ENCODE measurements at places on chromosomes 5 and 9.

DNA sequence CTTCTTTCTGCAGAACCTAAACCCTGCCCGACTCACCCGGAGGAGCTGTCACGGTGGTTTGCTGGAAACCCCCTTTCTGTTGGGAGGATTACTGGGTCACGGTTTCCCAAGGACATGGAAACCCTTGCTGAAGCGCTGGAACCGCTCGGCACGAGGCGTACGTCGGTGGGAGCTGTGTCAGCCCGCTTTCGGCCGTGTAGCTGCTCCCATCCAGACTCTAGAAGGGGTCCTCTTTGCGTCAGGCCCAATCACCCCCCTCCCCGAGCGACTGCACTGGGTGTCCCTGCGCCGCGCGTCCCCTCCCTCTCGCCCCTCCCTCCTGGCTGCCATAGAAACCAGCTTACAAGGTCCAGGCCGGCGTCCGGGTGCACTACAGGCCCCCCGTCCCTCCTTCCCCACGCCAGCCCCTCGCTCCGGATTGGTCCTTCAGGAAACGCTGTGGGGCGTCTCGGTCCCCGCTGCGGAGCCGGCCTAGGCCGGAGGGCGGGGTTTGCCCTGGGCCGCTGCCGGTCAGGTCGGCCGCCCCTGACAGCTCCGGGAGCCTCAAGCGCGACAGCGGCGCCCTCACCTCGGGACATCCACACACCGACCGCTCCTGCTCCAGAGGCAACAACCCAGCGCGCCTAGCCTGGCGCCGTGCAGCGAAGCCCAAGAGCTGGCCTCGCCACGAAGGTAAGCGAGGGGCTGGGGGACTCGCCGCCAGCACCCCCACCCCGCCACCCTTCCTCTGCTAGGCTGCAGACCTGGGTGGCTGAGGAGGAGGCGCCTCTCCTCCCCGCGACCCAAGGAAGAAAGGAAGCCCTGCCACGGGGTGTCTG, at the start of gene NIM1K:
TSS of gene NIM1K (plus strand) at position 486 of the 818 bp plus-strand sequence. CDS start 53,551 bp downstream, outside the sequence.
- no peak for DNase-seq

DNA sequence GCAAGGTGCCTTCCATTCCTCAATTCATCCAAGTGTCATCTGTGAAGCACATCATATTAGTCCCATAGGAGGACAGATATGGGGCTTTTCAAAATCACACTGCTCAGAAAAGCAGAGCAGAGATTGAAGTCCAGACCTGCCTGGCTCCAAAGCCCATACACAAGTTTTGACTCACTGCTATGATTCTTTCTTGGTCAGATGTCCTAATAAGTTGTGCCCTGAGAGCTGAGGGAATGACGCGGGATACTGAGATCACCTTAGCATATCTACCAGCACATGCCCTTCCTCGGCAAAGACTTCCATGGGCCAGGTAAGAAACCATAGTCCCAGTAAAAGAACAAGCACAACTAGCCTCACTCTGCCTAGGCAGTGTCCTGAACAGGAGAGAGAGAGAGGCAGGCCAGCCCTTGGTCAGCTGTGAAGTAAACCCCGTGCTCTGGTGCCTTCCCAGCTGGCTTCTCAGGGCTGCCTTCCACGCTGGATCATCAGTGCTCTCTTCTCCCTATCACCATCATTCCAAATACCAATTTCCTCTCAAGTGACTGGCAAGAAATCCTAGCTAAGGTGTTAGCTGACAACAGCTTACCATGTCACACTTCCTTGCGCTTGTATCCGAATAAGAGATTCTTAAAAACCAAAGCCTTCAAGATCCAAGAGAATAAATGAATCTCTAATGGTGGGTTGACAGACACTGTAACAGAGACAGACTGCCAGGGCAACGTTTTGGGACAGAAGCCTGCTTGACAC, 73.2 kb downstream of the SIL1 start:
- no peak for DNase-seq

- no peak for DNase-seq
Measured at GRCh38 chr5:3199962-3200755, 395.5 kb upstream of the IRX1 start.

- no peak for DNase-seq
Measured at GRCh38 chr5:165837286-165837685, 2331.9 kb downstream of the MAT2B start.

GRCh38 chr9:75451045-75451444, 362.7 kb downstream of the OSTF1 start:
- DNase-seq, result no peak

GRCh38 chr5:58582019-58582802, 664 bp upstream of the RAB3C start:
- no peak for DNase-seq

GRCh38 chr9:69331444-69331843, 6.4 kb downstream of the ENTREP1 start:
- DNase-seq, result no peak

DNA sequence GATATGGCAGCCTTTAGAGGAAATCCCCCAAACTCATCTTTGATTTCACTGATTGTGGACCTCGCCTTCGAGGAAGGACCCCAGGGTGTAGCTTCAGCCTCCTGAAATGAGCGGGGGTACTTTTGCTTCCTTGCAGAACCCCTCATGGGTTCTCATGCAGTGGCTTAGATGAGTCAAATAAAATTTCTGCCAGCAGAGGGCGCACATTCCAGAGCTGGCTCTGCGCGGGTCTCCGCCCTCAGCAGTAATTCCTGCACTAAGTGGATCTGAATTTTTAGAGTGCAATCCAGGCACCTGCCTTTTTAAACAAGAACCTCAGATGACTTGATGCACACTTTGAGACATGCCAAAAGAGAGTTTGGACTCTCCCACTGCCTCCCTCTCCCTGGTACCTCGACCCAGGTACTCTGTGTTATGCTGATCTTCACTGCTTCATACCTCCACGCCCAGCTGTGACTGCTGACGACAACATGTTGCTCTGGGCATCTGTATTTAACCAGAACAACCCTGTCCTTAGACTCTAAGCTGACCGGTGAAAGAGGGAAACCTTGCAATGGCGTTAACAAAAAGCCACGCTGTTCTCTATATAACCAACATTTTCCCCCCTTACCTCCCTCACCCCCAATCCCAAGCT, 7.3 kb downstream of the EGFLAM start:
- peak; percentile 52 for DNase-seq

GRCh38 chr9:70283848-70284247, 25.1 kb downstream of the SMC5 start:
- DNase-seq, result no peak

DNA sequence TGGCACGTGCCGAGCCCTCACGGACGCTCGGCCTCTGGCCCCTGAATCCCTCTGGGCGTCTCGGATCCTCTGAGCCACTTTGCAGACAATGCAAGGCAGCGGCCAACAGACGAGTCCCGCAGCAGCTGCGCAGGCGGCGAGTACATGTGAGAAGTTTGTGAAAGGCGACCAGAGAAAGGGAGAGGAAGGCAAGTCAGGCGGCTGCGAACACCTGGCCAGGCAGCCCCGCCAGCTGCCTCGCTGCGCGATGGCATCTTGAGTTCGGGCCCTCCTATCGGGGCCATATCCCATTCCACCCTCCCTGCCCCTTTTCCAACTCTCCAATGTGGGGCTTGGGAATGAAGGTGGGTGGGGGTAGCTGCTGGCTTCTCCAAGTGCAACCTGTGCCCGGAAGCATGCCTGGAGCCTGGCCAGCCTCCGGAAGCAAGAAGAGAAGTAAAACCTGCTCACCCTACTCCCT, 4.5 kb upstream of the POU4F3 start:
- no peak for DNase-seq

GRCh38 chr5:1352231-1353219, 7.6 kb upstream of the CLPTM1L start:
- DNase-seq, result no peak

DNA sequence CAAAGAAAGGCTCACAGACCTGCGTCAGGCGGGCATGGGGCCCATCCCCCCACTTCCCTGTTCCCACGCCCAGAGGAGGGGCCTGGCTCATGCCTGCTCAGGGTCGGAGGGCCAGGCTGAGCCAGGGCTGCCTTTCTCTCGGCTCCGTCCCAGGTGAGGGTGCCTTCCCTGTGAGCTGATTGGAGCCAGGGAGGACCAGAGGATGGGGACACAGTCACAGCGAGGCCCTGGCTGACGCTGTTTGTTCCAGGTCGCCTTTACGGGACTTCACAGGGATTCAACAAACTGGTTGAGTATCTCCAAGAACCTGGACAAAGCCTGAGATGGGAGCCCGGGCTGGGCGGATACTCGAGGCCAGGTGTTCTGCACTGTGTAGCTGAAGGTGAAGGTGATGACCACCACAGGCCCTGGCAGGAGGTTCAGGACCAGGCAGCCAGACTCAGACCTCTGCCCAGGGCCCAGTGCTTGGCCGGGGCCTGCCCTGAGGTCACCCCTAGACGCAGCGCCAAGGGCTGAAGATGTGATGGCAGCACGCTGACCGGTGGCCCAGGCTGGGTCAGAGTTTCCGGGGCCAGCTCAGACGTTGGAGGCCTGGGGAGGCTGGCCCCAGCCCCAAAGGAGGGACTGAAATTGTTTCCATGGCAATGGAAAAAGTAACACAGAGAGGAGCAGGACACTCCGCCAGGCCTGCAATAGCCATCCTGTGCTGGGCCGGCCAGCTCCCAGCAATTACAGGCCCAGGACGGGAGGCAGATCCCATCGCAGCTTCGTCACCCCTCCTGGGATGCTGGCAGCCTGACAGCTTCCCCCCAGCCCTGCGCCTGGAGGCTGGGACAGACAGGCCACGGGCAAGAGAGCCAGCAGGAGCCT, 65.3 kb upstream of the ADAMTS2 start:
- DNase-seq, result no peak

DNA sequence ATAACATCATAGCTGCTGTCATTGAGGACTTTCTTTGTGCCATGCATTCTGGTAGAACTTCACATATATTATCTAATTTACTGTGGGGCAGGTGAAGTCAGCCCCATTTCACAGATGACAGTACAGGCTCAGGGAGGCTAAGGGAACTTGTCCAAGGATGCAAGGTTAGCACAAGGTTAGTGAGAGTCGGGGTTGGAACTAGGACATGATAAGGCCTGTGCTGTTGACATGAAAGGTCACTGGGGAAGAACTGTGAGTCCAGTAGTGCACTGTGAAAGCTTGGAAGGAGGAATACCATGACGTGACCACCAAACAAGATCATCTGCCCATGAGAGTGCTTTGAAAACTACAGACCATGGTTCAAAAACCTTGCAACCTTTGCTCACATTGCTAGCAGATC, 26.7 kb downstream of the FRMPD1 start:
- no peak for DNase-seq

DNA sequence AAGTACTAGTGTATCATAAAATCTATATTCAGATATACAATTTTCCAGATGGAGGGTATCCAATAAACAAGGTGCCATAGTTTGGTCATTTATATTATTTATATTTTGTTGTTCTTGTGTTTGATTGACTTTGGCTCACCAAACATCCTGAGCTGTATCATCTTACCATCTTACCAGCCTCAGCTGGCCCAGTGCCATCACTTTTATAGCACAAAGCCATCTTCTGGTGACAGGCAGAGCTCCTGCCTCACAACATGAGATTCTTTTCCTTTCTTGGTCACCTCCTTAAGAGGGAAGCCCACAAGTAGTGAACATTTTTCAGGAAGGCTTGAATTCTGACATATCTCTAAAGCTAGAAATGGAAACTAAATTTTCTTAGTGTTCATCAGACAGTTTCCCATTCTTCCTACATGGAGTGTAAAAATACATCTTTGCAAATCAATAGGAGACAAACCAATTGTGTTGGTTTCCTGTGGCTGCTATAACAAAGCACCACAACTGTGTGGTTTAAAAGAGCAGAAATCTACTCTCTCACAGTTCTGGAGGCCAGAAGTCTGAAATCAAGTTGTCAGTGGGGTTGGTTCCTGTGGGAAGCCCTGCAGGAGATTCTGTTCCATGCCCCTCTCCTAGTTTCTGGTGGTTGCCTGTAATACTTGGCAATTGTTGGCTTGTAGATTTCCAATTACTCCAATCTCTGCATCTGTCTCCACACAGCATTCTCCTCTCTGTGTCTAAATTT, 341.8 kb downstream of the MAN2A1 start:
- DNase-seq, result no peak

DNA sequence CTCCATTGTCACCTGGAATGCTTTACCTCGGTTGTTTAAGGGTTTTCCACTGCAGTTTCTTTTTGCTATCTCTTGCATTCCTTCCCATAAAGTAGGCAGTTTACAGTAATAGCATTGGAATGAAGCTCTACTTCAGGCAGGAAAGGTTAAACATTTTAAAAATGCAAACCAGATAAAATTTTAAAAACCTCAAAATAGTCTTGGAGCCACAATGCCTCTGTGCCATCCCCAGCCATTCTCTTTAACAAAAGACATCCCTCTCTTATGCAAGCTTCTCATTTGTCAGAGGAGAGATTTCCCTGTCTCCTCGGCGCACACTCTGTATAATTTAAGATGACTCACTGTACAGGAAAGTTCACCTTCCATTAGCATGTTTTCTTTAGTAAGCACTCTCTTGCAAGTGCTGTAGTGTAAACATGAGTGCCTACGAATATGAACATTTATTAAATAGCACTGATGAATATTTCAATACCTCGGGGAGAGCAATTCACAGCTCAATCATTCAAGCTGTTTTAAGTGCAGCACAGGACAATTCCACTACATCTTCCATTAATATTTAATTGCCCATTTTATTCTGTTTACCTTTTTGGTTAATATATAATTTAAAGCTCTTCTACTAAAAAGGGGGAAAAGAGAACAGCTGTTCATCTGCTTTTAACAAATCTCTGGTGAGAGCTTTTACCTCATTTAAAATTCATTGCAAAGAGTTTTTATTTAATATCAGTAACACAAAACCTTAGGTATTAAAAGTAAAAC, 343.6 kb downstream of the SPATA31D1 start:
- DNase-seq, result peak; percentile 93

- DNase-seq, result no peak
Measured at GRCh38 chr5:61822584-61822983, 483.4 kb upstream of the KIF2A start.

DNA sequence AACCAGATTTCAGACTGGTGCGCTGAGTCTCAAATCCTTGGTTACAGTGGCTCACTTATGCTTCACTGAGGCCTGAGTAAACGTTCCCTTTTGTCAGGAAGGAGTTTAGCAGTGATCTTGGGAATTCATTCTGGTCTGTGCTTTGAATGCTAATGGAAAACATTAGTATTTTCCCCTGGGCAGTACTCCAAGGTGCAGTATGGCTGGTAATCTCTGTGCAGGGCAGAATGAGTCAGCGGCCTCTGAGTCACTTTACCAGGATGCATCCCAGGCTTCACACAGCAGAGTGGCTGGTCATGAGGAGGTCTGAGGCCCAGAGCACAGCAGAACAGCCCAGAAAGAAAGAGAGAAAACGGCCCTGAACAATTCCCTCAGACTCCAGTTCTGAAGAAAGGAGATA, 54.0 kb downstream of the PCA3 start:
- peak; percentile 95 for DNase-seq

DNA sequence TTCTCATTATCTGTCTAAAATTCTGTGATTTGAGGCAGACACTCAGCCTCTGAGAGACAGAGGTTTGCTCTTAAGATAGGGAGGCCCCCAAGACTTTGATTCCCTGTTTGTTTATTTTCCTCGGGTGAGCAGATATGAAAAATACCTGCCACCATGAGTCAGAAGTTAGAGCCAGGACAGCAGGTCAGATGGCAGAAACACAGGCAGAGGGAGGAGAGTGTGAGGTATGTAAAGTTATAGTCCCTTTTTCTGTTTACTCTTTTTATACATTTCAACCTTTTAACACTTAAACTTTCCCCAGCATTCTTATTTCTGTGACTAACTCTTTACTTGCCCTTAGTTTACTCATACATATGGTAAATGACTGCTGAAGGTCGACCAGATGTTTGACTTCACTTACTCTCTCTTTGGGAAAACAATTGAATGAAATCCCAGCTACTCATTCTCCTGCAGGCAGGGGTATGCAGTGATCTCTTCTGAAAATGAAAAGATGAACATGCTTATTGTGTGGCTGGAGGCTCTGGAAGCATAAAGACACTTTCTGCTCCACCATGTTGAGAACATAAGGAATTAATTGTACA, 383.8 kb downstream of the NTRK2 start:
- peak; percentile 59 for DNase-seq

Data from kidney glomerular epithelial cell (primary cell).